ENCODE measurements at places on chromosomes 7 and 10.

DNA sequence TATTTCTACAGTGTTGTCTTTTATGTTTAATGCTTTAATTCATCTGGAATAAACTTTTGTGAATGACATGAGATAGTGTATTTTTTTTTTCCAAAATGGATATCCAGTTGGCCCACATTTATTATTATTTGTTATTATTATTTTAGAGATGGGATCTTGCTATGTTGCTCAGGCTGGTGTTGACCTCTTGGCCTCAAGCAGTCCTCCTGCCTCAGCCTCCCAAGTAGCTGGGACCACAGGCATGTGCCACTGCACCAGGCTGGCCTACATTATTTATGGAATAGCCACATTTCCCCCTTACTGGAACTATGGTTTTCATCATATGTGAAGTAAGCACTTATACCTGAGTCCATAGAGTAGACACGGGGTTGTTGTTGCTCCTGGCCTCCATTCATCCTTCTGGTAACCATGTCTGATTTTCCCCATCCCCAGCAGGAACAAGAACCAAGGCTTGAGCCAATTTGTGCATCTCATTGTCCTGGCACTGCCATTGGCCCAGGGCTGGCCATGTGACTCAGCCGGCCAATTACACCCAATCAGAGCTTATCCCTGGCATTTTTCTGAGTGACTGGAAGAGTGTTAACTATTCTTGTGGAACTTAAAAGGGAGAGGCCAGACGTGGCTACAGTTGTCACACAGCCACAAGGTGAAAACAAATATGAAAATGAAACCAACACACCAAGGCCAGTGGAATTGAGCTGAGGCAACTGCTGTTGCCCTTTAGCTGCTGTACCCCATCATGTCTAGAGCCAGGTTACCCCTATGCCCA, 23.1 kb downstream of the PRF1 start:
- no peak for DNase-seq

DNA sequence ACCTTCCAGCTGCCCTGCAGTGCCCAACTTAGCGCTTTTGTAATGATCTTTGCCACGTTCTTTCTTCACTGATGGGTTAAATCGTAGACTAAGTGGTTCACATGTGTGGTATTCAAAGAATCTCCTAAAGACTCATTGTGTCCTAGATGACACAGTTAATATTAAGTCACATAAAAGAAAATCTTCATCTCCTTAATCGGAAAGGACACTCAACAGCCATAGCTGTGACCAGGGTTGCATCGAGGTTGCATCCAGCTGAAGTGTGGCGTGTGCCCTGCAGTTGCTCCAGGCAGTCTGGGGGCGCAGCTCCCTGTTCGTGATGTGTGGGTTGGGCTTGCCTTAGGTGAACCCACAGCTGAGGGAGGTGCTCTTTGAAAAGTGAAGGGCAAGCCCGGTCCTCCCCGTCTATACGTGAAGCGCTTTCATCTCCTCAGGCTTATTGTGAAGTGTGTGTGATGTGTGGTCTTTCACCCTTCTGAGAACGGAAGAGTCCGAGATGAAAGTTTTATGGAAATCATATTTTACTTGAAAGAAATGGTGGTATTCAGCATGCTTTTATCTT, 122.7 kb downstream of the TRRAP start:
- DNase-seq = peak; percentile 8

- DNase-seq = peak; percentile 65
Measured at GRCh38 chr7:41002741-41003610, 699.9 kb downstream of the INHBA start.

GRCh38 chr7:68760556-68760955, 837.7 kb upstream of the AUTS2 start:
- no peak for DNase-seq

GRCh38 chr7:80145780-80146422, 11.3 kb downstream of the GNAI1 start:
- DNase-seq = no peak

DNA sequence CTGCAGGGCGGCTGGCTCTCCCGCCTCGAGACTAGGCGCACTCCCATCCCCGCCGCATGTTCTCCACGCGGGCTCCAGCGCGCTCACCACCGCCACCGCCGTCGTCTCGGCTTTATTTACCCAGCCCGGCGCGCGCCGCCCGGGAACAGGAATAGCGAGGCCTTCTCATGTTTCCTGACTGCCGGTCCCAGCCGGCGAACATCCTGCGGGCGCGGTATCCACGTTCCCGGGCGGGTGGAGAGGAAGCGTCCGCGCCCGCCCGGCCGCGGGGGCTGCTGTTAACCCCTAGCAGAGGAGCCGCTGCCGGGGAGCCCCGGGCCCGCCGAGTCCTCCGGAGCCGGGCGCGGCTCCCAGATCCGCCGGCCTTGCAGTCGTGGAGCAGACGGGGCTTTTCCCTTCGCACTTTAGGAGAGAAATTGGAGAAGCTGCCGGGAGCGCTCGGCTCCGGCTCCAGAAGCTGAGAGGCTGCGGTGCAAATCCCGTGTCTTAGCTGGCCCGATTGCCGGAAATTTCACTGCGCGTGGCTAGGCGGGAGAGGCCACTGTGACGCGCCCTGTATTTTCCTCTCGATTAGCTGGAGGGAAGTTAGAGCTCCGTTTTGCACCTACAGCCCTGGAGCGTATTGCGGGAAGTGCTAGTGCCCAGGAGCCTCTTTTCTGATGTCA, at the start of gene MKX:
MKX (minus strand) TSS at position 88 of the 665 bp plus-strand sequence. CDS start 2,404 bp downstream, outside the sequence.
- peak; percentile 88 for DNase-seq

GRCh38 chr7:73556208-73557107, 1.0 kb downstream of the BCL7B start:
- DNase-seq = no peak

DNA sequence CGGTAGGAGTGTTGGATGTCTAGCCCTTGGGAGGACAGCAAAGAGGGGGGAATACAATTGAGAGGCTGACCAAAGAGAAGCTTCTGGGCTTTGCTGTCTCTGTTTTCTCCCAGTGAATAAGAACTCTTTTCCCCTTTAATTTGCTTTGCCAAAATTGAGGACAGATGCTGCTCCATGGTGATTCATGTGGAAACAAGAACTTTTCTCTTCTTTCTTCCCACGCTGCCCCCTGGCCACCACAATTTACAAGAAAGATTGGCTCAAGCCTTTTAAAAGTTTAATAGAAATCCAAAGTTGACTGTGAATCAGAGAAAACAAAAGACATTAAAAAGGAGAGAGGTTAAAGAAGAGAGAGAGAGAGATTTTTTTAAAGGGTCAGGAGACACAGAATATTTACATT, 49.0 kb downstream of the PRR15 start:
- DNase-seq = no peak

- no peak for DNase-seq
Measured at GRCh38 chr10:16381083-16381482, 55.7 kb upstream of the PTER start.

DNA sequence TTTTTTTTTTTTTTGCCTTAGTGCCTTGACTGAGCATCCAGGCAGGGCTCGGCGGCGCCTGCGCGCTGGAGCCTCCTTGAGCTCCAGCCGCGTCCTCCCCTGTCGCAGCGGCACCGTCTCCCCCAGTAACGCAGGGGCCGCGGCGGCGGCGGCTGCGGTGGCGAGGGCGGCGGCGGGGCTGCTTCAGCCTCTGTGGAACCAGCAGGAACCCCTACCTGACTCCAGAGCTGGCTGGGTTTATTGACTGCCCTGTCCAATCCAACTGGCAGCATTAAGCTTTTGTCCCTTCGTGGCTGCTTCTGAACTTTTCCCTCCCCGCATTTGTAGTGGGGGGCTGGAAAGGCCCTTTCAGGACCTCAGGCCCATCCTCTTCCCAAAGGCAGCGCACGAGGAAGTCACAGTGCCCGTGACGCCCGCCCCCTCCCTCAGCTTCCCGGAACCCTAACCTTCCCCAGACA, at the start of gene GPR85:
GPR85 (minus strand) TSS at position 397 of the 458 bp plus-strand sequence. CDS start 2,106 bp downstream, outside the sequence.
- DNase-seq = peak; percentile 87

DNA sequence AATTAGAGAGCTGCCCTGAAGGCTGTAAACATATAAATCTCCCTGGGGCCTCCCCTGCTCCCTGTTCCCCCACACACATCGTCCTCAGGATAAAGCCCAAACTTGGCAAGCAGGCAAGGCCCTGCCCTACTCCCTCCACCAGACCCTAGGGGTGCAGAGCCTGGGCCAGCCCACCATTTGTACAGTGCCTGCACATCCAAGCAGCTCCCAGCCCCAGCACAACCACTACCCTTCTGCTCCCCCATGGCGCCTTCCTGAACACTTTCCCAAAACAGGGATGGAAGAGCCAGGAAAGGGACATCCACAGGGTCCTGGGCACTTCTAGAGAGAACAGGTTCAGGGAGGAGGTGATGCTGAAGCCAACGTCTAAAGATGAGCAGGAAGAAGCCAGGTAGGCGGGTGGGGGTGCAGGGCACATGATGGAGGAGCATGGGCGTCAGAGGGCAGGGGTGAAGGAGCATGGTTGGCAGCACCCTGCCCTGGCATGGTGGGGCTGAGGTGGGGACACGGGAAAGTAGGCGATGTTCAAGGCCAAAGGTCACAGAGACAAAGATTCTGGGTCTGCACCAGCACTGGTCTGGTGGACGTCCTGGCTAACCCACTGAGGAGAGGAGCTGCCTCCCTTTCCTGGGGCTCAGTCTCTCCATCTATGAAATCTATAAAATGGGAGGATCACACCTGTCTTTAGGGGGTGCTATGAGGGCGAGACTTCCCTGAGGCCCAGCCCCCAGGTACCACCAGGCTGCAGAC, 140.6 kb downstream of the ARHGAP22 start:
- no peak for DNase-seq

DNA sequence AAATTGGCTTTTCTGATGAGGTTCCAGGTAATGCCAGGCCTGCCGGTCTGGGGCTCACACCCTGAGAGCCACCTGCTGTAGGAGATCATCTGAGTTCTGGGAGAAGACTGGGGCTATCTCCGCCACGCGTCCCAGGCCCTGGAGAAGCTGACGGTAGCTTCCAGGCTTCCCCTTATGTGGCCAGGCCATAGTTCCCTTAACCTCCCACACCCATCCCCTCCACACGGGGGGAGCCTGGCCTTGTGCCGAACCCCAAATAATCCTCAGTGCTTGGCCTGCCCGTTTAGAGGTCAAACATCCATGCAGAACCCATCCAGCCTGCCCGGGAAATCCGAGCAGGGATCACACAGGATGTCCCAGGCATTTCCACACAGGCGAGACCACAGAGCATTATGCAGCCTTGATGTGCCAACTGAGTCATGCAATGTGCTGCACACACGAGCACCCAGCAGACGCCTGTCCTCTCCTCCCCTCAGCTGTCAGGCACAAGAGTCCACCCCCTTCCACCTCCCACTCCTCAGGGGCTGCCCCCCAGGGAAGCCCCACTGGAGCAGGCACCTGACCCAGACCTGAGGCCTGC, 176.2 kb downstream of the PRKAG2 start:
- no peak for DNase-seq

DNA sequence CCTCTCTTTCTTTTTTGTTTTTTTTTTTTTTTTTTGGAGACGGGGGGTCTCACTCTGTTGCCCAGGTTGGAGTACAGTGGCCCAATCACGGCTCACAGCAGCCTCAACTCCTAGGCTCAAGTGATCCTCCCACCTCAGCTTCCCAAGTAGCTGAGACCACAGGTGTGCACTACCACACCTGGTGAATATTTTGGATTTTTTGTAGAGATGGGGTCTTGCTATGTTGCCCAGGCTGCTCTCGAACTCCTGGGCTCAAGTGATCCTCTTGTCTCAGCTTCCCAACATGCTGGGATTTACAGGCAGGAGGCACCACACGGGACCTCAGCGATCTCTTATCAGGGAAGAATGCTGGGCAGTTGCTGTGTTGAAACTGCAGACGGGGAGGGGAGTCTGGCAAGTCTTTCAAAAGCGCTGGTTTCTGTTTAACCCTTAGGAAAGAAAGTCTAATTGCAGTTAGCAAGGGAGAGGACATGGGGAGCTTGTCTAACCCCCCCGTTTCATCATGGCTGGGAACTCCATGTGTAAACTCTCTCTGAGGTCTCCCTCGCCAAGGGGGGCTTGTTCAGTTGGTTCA, 39.6 kb upstream of the LMTK2 start:
- no peak for DNase-seq

- no peak for DNase-seq
Measured at GRCh38 chr10:93126483-93127052, 52.9 kb downstream of the CYP26A1 start.

DNA sequence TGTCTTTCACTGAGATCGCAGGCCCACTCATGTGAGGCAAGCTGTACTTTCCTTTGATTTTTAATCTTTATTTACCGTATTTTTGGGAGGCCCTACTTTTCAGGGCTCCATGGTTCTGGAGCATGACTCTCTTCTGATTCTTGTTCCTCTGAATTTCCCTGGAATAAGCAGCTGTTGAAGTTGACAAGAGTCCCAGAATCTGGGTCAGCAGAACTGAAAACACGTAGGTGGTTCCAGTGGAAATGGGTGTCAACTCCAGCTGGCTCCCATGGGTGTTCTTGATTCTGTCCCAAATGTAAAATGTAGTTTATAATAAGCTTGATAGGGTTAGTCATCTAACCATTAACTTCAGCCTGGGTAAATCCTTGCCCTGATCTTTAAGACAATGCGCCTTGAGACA, 409.4 kb downstream of the GATA3 start:
- DNase-seq = no peak

GRCh38 chr7:13231216-13231615, 543.8 kb downstream of the ARL4A start:
- peak; percentile 62 for DNase-seq

GRCh38 chr10:58918887-58919286, 257.6 kb upstream of the PHYHIPL start:
- no peak for DNase-seq

GRCh38 chr7:1666317-1666822, 3.7 kb upstream of the ELFN1 start:
- DNase-seq = peak; percentile 65

- DNase-seq = no peak
Measured at GRCh38 chr7:47256016-47256415, 325.9 kb downstream of the TNS3 start.

- no peak for DNase-seq
Measured at GRCh38 chr10:128125416-128125943, 743 bp downstream of the MKI67 start.

DNA sequence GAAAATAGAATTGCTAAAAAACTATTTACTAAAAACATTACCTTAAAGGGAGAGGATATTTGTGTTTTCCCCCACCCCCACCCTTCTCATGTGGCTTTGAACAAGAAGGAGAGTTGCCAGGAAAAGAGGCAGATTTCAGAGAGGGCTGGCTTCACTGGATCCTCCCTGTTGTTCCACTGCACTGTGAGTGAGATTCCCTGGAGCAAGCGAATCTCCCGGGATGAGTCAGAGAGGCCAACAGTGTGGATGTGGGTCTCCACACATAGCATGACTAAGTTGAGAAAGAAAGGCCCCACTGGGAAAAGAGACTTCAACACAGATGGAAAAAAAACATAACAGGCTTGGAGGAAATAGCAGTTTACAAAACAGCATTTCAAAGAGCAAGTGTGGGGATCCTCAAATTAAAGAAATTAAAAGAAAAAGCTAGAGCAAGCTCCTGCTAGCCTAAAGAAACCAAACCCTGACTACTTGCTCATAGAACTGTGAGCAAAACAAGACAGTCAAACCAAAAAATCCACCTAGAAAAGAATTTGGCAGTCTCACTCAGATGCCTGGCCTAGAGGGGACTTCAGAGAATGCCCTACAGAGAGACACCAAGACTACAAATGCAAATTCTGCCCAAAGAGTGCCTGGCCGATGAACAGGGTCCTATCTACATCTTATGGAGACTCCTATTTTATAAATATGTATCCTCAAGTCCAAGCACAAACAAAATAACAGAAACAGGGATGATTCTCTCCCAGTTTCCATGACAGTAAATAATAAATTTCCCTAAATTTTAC, 3.4 kb downstream of the CAV1 start:
- DNase-seq = no peak
